ENCODE measurements at places on chromosomes 6 and 20.

GRCh38 chr20:50250679-50251382, 60.2 kb downstream of the CEBPB start:
- DNase-seq, result no peak

GRCh38 chr20:21075471-21075870, 30.7 kb downstream of the LINC00237 start:
- DNase-seq, result no peak

DNA sequence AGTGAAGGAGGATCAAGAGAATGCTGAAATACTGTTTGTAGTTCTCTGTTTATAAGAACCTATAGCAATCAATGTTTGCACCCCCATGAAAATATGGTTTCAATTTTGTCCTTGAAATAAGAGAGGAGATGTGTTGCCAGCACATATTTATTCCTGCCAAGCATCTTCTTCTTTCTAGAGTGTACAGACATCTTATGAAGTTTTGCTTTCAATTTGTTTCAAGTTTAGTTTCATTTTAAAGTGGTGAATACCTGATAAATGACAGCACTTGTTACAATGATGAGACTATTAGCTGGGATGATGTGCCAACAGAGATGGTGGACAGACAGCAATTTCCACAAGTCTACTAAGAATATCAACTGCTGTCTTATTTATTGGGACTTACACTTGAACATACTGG, 39.2 kb upstream of the CENPW start:
- DNase-seq, result no peak

GRCh38 chr20:50498071-50498776, 12.0 kb upstream of the PTPN1 start:
- no peak for DNase-seq

- no peak for DNase-seq
These were observed 237.4 kb downstream of the PTPRK start for GRCh38 chr6:128282961-128283360.

GRCh38 chr6:73579851-73580246, 59.0 kb upstream of the EEF1A1 start:
- no peak for DNase-seq

DNA sequence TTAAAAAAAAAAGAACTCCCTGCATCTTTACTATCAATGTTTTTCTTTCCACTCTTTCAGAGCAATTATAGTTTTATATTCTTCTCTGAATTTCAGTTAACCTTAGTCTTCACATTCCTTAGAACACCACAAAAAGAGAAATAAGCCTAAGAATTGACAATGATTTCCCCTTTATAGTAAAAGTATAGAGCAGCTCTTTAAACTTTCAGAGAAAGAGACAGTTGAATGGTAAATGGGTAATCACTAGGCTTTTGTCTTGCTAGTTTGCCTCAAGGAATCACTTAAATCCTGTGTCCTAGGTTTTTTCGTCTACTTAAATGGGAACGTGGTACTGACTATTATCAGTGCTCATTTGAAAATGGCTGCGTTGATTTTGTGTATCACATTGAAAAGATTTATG, 31.8 kb downstream of the SLX4IP start:
- DNase-seq, result no peak

DNA sequence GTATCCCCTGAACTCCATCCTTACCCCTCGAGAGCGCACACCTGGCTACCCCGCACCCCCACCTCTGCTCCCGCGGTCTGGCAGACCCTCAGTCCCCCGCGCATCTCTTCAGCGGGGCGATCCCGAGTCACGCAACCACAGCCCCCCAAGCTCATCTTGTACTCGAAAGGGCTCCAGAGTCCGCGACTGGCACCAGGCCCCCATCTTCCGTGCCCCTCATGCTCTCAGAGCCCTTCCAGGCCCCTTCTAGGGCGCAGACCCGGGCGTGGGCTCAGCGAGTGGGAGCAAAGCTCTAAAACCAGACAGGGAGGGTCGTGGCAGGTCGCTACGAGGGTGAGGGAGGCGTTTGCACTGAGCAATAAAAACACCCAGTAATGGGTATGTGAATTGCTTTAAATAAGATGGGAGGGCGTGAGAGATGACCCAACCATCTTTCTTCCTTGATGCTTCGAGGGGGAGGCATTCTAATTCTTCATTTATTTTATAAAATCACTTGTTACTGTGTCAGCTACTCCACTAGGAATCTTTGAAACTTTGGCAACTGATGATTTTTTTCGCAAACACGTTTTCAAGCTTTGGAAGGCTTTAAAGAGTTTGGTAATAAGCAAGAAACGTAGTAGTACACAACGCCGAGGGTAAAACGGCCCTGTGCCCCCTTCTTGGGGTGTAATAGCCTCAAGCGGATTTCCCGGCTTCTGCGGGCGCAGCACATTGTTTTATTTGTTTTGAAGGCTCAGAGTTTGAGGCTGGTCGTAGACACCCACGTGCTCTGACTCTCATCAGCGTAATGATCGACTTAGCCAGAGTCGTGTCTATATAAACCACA, 42.6 kb upstream of the SUPT3H start:
- peak; percentile 47 for DNase-seq

DNA sequence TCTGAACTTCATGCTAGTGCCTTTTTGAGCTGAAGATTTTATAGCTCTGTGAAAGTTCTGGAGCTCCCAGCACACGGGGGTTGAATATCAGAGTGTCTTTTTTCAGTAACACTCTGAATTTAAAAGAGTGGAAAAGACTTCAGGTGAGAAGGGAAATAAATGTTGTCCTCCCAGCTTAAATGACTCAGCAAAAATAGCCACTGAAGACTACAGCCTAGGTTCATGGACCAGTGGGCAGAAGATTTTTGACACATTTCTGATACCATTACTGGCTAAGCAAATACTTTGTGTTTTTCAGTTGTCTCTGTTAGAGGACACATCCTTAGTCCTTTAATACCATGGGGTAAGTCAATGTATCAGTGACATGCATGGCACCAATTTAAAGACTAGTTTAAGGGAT, 338.5 kb upstream of the SPTLC3 start:
- DNase-seq, result no peak

DNA sequence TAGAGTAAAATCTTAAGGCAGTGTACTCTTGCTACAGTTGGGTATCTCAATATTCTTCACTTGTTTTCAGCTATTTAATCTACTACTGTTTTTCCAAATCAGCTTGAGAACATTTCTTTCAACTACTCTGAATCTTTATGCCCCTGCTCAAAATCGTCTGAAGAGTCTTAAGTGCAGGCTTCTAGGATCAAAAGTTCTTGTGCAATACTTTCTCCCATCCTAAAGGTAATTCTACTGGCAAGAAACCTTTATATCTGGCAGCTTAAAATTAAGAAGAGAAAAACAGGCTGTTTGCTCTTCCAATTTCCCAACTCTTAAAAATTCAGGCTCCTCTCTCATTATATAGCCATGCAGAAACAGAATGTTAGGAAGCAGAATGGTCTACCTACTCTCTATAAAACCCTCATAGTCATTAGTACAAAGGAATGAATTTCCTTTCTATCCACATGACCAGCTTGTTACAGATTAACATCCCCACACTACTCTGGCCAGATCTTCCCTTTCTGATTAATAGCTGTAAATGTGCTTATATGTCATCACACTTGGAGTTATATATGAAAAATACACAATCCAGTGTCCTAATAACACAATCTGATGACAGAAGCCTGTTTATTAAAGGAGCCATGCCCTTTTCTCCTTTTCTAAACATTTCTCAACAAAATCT, 122.2 kb upstream of the FAM184A start:
- no peak for DNase-seq

DNA sequence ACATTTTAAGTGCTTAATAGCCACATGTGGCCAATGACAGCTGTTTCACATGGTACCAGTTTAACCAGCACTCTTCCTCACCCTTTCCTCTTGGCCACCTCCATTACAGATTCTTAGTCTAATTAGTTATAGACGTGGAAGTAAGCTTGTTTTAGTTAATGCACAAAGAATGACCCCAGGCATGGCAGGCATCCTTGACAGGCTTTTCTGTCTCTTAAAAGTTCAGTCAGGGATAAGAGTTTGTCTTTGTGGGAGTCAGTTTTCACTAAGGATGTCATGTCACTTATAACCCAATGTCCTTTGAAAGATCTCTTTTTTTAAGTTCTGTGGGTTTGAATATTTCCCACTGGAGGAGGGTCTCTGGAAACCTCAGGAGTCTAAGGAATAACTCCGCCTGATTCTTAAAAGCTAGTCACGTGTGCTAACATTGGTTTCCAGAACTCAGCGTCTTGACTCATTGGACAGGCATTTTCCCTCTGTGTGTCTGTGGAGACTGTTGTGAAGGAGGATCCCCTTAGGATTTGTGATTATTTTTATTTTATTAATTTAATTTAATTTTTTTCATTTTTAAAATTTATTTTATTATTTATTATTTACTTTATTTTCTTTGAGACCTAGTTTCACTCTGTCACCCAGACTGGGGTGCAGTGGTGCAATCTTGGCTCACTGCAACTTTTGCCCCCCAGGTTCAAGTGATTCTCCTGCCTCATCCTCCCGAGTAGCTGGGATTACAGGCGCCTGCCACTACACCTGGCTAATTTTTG, 171.4 kb downstream of the ZFAND3 start:
- no peak for DNase-seq

DNA sequence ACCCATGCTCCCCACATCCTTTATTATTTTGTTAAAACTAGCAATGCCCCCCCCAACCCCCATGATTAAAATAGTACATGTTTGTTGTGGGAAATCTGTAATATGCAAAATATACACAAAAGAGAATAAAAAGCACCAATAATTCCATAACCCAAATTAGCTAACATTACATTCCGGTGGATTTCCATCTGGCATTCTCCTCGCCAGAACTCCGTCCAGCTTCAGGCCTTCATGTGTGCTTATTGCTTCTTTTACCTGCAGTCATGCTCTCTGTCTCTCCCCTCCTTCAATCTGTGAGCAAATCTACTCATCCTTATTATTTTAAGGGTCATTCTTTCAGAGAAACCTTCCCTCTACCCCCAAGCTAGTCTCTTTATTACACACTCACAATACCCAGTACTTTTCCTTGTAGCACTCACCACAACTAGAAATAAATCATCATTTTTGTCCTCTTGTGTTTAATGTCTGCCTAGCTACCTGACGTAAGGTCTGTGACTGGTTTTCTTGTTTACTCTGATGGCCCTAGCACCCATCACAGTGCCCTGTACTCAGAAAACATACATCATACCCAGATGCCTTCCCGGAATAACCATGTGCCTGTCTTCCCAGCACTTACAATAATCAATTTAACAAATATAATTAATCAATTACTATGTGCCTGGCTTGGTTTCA, 25.6 kb upstream of the IER3 start:
- no peak for DNase-seq

DNA sequence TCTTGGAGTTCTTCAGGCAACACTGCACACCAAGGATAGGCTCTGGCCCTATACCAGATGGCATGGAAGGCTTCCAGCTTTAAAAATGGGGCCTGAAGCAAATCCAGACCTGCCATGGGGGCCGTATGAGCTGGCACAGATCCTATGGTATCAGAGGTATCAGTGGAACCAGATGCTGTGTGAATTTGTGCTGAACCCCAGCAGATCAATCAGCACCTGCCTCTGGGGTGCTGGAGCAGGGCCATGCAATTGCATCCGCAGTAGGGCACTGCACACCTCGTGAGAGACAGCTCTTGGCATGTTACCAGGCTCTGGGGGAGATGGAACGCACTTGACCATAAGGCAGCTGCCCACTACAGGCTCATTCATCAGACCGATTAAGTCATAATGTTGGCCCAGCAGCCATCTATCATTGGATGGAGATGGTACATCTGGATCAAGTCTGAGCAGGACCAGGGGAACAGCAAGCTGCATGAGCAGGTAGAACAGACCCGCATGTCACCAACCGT, 221.5 kb downstream of the MYLK4 start:
- DNase-seq, result no peak

- DNase-seq, result no peak
These were observed 57.5 kb upstream of the IL20RA start for GRCh38 chr6:137102050-137102848.

DNA sequence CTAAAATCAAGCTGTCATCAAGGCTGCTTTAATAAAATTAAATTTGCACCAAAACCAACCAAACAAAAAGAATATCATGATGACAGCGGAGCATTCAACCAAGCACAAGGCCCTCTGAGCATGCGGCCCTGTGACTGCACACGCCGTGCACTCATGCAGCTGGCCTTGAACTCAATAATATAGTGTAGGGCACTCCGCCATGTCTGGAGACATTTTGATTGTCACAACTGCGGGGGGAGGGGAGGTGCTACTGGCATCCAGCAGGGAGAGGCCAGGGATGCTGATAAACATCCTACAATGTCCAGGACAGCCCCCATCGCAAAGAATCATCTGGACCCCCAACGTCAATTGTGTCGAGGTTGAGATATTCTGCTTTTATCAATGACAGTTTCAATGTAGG, 9.7 kb downstream of the MOCS3 start:
- no peak for DNase-seq

DNA sequence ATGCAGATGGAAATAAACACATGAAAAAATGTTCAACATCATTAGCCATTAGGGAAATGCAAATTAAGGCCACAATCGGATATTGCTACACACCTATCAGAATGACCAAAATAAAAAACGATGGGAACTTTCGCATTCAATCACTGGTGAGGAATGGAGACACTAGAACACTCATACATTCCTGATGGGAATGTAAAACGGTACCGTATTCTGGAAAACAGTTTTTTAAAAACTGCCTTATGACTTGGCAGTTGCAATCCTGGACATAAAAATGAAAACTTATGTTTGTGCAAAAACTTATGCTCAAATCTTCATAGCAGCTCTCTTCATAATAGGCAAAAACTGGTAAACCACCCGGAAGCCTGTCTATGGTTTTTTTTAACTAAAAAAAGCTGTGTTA, 146.0 kb downstream of the CEBPB start:
- DNase-seq, result no peak

DNA sequence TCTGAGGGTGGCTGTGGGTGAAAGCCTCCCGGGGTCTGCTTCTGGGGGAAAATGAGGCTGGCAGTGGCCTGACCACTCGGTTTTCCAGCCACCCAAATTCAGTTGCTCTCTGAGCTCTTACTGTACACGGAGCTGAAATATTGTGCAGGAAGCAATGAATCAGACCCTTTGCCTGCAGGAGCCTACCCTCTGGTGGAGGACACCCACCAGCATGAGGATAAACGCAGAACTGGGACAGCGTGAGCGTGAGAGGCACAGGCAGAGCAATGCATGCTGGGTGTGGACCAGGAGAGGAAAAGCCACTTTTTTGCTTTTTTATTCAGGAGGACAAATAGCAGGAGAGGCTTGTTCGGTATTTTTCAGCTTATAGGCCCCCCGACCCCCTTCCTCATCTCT, 298.0 kb downstream of the QKI start:
- DNase-seq, result no peak

- no peak for DNase-seq
These were observed 198.5 kb downstream of the SOD2 start for GRCh38 chr6:159494586-159494972.

DNA sequence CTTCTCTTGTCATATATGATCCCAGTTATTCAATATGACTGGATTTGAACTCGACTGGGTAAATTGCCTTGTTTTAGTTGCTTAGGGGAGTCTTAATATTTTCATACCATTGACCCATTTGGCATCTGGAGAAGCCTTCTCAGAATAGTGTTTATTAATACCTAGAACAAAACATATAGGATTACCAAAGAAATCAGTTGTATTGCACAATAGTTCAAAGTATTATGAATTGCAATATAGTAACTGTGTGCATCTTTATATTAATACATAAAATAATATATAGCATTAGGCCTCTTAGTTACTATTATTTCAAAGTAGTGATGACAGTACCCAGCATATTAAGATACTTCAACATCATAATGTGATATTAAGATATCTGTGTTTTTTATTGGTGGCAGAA, 177.8 kb downstream of the PLCB4 start:
- no peak for DNase-seq
